ENCODE measurements at places on chromosomes 13 and 19. TPM values are rescaled to one million over a fixed set of nuclear protein-coding genes. Genes with fewer than 3 reads are reported as not detected.

Gene ZNF85
- 24.4 TPM for total RNA-seq

Gene ERICH4
- total RNA-seq, result not detected

DNA sequence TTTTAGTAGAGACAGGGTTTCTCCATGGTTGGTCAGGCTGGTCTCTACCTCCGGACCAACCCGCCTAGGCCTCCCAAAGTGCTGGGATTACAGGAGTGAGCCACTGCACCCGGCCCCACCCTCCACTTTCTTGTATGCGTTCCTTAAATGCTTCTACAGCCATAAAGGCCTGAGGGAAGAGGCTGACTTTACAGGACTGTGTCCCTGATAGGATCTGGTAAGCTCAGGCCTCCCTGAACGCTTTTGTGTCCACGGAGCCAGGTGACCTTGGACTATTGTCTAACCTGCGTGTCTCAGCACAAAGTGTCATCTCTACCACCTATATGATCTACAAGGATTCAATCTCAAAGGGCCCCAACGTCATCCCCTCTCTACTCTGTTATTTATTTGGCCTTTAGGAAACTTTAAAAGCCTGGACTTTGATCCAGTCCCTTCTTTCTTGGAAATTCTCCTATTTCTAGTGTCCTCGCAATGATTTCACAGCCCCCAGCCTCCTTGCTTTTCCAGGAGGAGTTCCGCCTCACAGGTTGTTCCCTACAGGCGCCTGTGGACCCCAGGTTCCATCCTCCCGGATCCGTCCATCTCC, 701 bp downstream of the ZNF552 start:
- no peaks in the 10 kb centered on the region for H3K27me3 ChIP-seq
- peak overlapping the region; percentile 65 for H3K27ac ChIP-seq
- H3K4me1 ChIP-seq, result peaks cover 25% of the 10 kb centered on the region
- no peak for DNase-seq
- H3K4me3 ChIP-seq, result peak overlapping the region; percentile 96

Gene CABP5
- not detected for total RNA-seq

GRCh38 chr19:23906835-23907234, 7.9 kb upstream of the ZNF726 start:
- H3K4me1 ChIP-seq, result no peaks in the 10 kb centered on the region
- peaks cover 10% of the 10 kb centered on the region for H3K36me3 ChIP-seq
- H3K27me3 ChIP-seq, result no peaks in the 10 kb centered on the region
- DNase-seq, result no peak

- no peaks in the 10 kb centered on the region for H3K36me3 ChIP-seq
- no peaks in the 10 kb centered on the region for H3K27me3 ChIP-seq
- DNase-seq, result no peak
- peaks cover 35% of the 10 kb centered on the region for H3K4me1 ChIP-seq
These were observed 17.8 kb upstream of the ZNF846 start for GRCh38 chr19:9786342-9786741.

Gene KLK3
- total RNA-seq, result not detected

GRCh38 chr13:27151798-27152599, 19.6 kb downstream of the USP12 start:
- H3K4me3 ChIP-seq, result no peak overlapping the region
- no peak for DNase-seq
- H3K4me1 ChIP-seq, result peaks cover 7% of the 10 kb centered on the region

DNA sequence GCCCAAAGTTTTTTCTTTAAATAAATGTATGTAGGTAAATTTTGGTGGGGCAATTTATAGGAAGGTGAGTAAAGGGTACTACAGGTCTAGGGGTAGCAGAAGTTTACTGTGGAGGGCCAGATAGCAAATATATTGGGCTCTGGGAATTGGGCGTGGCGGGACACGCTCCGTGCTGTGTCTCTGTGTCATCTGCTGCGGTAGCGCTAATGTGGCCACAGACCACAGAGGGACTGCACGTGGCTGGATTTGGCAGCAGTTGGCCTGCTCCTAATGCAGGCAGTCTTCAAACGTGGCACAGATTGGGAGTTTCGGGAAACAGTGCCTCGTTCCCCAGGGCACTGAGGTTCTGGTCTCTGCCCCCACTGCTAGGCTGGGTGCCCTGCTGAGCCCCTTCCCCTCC, 16.6 kb upstream of the MYDGF start:
- no peak for DNase-seq
- H3K27ac ChIP-seq, result no peak overlapping the region
- no peaks in the 10 kb centered on the region for H3K4me1 ChIP-seq
- H3K36me3 ChIP-seq, result peaks cover 5% of the 10 kb centered on the region
- no peak overlapping the region for H3K4me3 ChIP-seq

Measured in neural crest cell (in vitro differentiated cells).